Sigmoid colon (tissue), 7 donors: ENCODE measurements at places on chromosomes 11 and 22. TPM values are rescaled to one million over a fixed set of nuclear protein-coding genes. Genes with fewer than 3 reads are reported as not detected.
A peak's percentile ranks its signal among the peaks of the same experiment; 100 is the strongest.

Gene PLAAT5
- total RNA-seq, result 3.9 TPM

- H3K4me3 ChIP-seq, result no peak overlapping the region
- no peaks in the 10 kb centered on the region for H3K27me3 ChIP-seq
- no peaks in the 10 kb centered on the region for H3K4me1 ChIP-seq
- no peaks in the 10 kb centered on the region for H3K36me3 ChIP-seq
- H3K27ac ChIP-seq, result peak overlapping the region; percentile 74
- DNase-seq, result no peak
Observed at GRCh38 chr11:19632499-19632834, 80.2 kb upstream of the NAV2 start.

- no peak for DNase-seq
- no peak overlapping the region for H3K4me3 ChIP-seq
- H3K36me3 ChIP-seq, result no peaks in the 10 kb centered on the region
- H3K4me1 ChIP-seq, result no peaks in the 10 kb centered on the region
- no peaks in the 10 kb centered on the region for H3K27me3 ChIP-seq
Observed at GRCh38 chr11:78731027-78731426, 156.4 kb upstream of the NARS2 start.

Gene MS4A6E
- 1.2 TPM for total RNA-seq

GRCh38 chr11:3218483-3219280 lies at the start of gene MRGPRG:
Gene MRGPRG (minus strand): TSS chr11:3218813. CDS start chr11:3218813, 0 bp downstream.
- peaks cover 6% of the 10 kb centered on the region for H3K4me1 ChIP-seq
- peaks cover 5% of the 10 kb centered on the region for H3K27me3 ChIP-seq
- no peaks in the 10 kb centered on the region for H3K36me3 ChIP-seq
- DNase-seq, result peak; percentile 57
- H3K27ac ChIP-seq, result no peak within 1 kb of the TSS

Gene HEPN1
- total RNA-seq, result not detected

- H3K27ac ChIP-seq, result no peak overlapping the region
- no peaks in the 10 kb centered on the region for H3K4me1 ChIP-seq
- H3K4me3 ChIP-seq, result no peak overlapping the region
- DNase-seq, result no peak
Observed at GRCh38 chr11:45253640-45254039, 32.5 kb downstream of the SYT13 start.

DNA sequence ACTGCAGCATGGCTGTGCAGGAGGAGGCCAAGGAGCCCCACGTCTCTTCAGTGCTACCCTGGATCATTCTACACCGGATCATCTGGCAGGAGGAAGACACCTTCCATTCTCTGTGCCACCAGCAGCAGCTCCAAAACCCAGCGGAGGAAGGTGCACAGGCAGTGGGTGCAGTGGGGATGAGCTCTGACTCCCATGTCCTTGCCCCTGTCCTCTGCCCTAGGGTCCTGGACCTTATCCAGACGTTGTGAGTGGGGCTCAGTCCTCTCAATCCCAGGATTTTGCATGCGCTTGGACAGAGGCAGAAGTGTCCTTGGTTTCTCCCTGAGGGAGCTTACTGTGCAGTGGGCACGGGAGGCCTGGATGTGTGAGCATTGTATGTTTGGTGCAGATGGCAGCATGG lies 61.3 kb downstream of the CABIN1 start:
- peaks cover 29% of the 10 kb centered on the region for H3K36me3 ChIP-seq
- no peaks in the 10 kb centered on the region for H3K27me3 ChIP-seq
- no peaks in the 10 kb centered on the region for H3K4me1 ChIP-seq
- DNase-seq, result peak; percentile 44
- H3K27ac ChIP-seq, result no peak overlapping the region
- no peak overlapping the region for H3K4me3 ChIP-seq

GRCh38 chr22:46010951-46011626 lies 34.1 kb upstream of the WNT7B start:
- peaks cover 43% of the 10 kb centered on the region for H3K4me1 ChIP-seq
- H3K36me3 ChIP-seq, result no peaks in the 10 kb centered on the region
- no peaks in the 10 kb centered on the region for H3K27me3 ChIP-seq
- no peak overlapping the region for H3K4me3 ChIP-seq
- H3K27ac ChIP-seq, result peak overlapping the region; percentile 99

DNA sequence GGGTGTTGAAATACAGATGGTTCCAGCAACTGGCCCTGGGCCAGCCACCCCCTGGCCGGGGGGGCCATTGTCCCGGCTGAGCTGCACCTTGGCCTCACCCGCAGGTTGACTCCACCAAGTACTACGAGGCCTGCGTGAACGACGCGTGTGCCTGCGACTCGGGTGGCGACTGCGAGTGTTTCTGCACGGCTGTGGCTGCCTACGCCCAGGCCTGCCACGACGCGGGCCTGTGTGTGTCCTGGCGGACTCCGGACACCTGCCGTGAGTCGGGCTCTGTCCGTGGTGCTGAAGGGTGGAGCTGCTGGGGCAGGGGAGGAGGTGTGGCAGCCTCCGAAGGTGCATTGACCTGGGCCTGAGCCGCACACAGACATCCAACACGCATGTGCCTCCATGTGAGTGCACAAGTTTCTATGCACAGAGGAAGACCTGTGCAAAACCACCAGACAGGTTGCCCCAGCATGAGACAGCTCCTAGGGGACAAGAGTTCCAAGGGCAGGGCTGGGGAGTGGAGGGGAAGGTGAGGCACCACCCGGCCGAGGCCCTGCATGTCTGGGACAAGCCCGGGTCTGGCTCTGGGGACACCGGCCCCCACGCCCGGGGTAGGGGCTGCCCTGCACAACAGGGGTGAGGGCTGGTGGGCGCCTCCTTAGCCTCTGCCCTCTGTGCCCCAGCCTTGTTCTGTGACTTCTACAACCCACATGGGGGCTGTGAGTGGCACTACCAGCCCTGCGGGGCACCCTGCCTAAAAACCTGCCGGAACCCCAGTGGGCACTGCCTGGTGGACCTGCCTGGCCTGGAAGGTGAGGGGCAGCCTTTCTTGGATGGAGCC lies 16.1 kb downstream of the MUC5B start:
- H3K27ac ChIP-seq, result no peak overlapping the region
- no peaks in the 10 kb centered on the region for H3K27me3 ChIP-seq
- H3K36me3 ChIP-seq, result no peaks in the 10 kb centered on the region
- no peaks in the 10 kb centered on the region for H3K4me1 ChIP-seq
- DNase-seq, result no peak

DNA sequence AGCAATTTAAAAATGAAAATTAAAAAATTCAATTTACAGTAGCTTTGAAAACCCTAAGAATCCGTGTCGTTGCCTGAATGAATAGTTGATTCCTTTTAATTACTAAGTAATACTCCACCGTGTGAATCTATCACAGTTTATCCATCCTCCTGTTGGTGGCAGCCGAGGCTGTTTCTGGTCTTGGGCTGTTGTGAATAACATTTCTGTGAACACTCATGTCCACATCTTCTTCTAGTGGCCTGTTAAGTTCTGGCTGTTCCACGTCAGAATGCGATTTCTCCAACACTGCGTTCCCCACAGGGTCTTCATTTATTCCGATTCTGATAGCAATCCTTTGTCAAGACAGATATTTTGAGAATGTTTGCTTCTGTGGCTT lies 223.0 kb downstream of the TBC1D22A start:
- H3K27ac ChIP-seq, result no peak overlapping the region
- no peaks in the 10 kb centered on the region for H3K27me3 ChIP-seq
- H3K36me3 ChIP-seq, result no peaks in the 10 kb centered on the region
- DNase-seq, result no peak

DNA sequence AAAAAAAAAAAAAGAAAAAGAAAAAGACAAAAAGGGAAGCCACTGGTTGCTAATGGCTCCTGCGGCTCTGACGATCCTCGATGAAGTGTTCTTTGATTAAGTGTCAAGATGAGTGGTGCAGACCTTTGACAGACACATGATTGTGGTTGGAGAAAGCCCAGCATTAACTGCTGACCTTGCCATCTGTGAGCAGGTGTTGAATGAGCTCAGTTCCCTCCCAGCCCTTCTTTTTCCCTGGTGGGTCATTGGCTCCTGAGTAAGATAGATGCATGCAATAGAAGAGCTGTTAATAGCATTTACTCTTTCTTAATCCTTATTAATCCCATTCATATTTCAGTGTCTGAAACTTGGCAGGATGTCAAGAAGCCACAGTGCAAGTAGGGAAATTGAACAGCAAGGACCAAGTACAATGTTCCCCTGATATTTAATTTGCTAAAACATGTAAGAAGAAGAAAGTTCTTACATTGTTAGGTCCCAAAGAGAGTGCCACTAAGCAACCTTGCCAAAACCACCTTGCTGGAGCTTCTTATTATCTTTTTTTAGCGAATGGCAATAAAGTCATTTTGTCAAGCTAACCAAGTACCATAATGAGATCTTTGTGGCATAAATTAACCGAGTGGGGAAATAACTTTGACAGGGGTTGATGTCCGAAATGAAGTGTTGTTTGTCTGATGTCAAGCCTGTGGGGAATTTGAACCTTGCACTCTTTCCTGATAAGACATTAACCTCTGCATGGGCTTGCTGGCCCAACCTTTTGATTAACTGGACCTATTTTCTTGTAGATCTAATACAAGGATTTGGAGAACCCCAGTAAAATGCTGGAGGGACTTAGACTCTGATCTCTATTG lies 113.7 kb downstream of the PTPRJ start:
- no peak overlapping the region for H3K4me3 ChIP-seq
- no peaks in the 10 kb centered on the region for H3K27me3 ChIP-seq
- H3K36me3 ChIP-seq, result no peaks in the 10 kb centered on the region
- H3K27ac ChIP-seq, result no peak overlapping the region
- DNase-seq, result no peak

- H3K27me3 ChIP-seq, result no peaks in the 10 kb centered on the region
- peaks cover 18% of the 10 kb centered on the region for H3K4me1 ChIP-seq
- H3K4me3 ChIP-seq, result no peak overlapping the region
- H3K27ac ChIP-seq, result no peak overlapping the region
Observed at GRCh38 chr11:66264914-66265313, 3.5 kb upstream of the RAB1B start.

Gene OR8G5
- not detected for total RNA-seq

DNA sequence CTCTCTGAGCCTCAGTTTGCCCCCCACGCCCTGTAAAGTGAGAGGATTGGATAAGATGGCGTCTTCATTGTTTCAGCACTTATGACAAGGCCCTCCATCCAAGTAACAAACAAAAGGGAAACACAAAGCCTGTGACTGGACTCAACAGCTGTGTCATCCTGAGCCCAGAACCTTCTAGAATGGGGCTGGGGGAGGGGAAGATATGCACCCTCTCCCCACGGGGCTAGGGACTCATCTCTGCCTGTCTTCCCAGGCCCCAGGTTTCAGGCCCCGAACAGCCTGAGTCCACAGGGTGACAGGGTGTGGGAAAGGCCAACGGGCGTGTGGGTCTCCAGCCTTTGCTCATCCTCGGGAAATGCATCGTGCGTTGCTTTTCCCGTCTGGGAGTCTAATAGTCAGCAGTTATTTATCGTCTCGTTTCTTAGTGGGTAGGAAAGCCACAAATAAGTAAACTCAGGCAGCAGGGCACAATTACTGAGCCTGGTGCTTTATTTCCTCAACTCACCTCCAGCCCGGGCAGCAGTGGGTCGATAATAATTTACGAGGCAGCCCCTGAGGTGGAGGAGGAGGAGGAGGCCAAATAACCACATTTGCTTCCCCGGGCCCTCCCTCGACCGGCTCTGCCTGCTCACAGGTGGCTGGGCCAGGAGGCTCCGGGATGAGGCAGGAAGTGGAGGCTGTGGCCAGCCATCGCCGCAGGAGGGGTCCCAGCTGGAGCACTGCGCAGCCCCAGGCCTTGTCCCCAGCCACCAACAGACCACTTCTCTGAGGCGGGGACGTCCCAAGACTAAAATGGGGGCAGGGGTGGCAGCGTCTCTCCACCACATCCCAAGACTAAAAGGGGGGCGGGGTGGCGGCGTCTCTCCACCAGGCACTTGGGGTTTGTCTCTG lies 54.4 kb downstream of the FLRT1 start:
- no peak for DNase-seq
- H3K27me3 ChIP-seq, result no peaks in the 10 kb centered on the region
- peaks cover 53% of the 10 kb centered on the region for H3K4me1 ChIP-seq
- H3K4me3 ChIP-seq, result no peak overlapping the region
- H3K36me3 ChIP-seq, result no peaks in the 10 kb centered on the region

Gene LMNTD2
- total RNA-seq, result not detected

DNA sequence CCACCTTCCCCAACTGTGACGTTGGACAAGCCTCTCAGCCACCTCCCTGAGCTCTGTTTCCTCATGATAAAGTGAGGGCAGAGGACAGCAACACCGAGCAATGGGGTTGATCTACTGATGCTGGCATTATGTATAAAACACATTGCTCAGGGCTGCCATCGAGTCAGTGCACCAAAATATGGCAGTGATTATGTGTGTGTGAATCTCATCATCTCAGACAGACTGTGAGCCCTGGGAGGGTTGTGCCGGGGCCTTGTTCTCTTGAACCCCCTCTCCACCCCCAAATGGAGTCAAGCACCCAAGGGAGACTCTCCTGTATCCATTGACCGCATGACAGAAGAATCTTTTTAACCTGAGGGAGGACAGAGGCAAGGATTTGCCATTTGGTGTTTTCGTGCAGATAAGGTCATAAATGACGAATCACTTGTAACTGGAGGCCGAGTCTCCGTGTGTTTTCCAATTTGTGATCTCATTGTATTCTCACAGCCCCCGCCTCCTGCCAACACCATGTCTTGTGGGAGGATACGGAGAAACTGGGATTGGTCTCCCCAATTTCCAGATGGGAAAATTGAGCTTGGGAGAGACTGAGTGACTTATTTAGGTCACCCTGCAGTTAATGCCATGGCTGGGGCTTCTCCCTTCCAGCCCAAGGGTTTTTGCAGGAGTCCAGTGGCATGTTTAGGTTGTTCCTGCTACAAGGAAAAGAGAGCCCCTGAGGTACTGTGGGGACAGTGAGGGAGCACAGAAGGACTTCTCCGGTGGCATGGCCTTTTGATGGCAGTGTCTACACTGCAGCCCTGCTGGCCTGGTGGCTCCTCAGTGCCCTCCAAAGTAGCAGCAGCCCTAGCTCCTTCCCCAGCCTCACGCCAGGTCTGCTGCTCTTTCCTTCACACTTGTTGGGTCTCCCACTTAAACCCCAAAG lies 52.4 kb downstream of the CHRDL2 start:
- no peaks in the 10 kb centered on the region for H3K27me3 ChIP-seq
- H3K4me1 ChIP-seq, result peaks cover 34% of the 10 kb centered on the region
- no peak overlapping the region for H3K27ac ChIP-seq

Gene TIGD3
- 0.14 TPM for total RNA-seq

Gene MRGPRX3
- total RNA-seq, result not detected

DNA sequence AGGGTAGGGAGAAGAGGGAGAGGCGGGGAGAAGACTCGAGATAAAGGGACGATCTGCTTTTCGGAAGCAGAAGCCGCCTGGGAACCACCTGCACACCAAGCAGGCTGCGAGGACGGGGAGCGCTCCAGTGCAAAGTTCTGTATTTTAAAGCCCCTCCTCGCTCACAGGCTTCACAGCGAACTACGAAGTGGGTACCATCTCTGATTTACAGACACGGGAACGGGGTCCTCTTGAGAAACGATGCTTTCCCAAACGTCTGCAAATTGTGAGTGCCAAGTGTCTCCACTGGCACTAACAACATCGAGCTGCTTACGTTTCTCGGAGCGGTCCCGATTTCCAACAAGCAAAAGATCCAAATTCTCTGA lies 700 bp upstream of the STX3 start:
- H3K27ac ChIP-seq, result peak overlapping the region; percentile 86
- peak overlapping the region; percentile 71 for H3K4me3 ChIP-seq
- no peak for DNase-seq
- H3K4me1 ChIP-seq, result peaks cover 22% of the 10 kb centered on the region
- H3K27me3 ChIP-seq, result no peaks in the 10 kb centered on the region
